IPS-NIHi11 (cell line): ENCODE measurements at places on chromosomes 13 and 19.

GRCh38 chr19:40800997-40801377 lies 2.0 kb downstream of the EGLN2 start:
- no peak for DNase-seq

DNA sequence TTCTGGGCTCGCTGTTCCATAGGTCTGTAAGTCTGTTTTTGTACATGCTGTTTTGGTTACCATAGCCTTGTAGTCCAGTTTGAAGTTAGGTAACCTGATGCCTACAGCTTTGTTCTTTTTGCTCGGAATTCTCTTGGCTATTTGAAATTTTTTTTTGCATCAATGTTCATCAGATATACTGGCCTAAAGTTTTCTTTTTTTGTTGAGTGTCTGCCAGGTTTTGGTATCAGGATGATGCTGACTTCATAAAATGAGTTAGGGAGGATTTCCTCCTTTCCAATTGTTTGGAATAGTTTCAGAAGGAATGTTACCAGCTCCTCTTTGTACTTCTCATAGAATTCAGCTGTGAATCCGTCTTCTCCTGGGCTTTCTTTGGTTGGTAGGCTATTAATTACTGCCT lies 397.8 kb upstream of the HTR2A start:
- no peak for DNase-seq

GRCh38 chr13:111115061-111115964 lies at the start of gene ARHGEF7:
TSS of gene ARHGEF7 (plus strand) at chr13:111115310. CDS start at chr13:111115527, 217 bp downstream.
- DNase-seq = peak; percentile 80

GRCh38 chr13:45662162-45662561 lies 40.0 kb upstream of the CBY2 start:
- DNase-seq = no peak

DNA sequence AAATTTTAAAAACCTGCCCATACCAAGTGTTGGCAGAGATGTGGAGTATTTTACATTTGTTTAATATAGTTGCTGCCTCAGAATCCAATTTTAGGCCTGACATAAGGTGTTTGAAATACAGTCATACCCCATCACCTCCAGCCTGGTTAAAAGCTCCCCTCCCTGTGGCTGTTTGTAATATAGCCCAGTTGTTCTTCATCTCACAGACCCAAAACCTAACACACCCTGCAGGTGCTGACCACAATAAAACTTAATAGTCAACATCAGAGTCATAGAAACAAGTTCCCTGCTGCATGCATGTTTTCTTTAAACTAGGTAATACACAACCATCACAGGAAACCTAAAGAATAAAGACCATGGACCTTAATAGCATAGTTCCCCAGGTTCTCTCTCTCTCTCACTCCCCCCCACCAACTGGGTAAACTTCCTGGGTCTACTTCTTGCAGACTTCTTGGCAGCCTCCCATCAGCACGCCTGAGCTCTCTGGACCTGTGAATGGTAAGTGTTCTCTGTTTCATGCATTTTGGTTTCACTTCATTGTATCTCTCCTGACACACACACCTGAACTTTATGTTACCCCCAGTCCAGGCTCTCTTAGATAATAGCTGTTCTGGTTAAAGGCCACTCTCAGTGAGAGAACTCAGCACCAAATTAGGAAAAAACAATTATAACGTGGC lies 1369.9 kb downstream of the EFNB2 start:
- no peak for DNase-seq

- no peak for DNase-seq
Observed at GRCh38 chr13:50119591-50119990, 104.3 kb downstream of the KCNRG start.

GRCh38 chr19:7397687-7398086 lies 49.0 kb downstream of the ARHGEF18 start:
- no peak for DNase-seq

DNA sequence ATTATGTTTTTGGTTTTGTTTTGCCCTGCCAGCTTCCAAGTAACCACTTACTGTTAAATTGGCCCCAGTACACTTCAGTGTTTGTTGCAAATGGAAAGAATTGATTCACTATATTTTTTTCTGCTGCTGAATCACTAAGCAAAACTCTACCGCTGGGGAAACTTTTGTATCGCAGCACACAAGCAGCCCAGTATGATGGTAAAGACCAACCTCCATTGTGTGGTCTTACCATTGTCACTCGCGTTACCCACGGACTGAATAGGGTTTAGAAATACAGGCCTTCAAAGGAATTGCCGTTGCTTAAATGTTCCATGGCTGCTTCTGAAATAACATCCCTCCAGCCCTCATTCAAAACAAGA lies 7.9 kb downstream of the SPATA13 start:
- DNase-seq = no peak

DNA sequence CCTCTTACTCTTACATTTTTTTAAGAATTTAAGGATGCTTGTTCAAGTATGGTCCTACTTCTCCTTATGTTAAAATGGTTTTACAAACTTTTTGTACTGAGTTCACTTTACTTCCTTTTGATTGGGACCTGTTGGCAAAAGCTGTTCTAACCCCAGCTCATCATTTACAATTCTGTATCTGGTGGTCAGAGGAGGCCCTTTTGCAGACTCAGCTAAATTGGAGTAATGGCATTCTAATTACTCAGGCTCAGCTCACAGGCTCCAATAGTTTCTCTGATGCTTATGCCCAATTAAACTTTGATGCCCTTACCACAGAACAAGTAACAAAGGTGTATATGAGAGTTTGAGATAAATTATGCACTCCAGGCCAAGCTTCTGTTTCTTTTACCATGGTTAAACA lies 1632.0 kb downstream of the UQCRFS1 start:
- DNase-seq = no peak

GRCh38 chr13:79500829-79501228 lies 19.9 kb downstream of the NDFIP2 start:
- DNase-seq = no peak

- DNase-seq = peak; percentile 45
Observed at GRCh38 chr19:6769006-6769619, 1.9 kb upstream of the SH2D3A start.

- DNase-seq = no peak
Observed at GRCh38 chr13:42702716-42703115, 78.7 kb upstream of the FAM216B start.

DNA sequence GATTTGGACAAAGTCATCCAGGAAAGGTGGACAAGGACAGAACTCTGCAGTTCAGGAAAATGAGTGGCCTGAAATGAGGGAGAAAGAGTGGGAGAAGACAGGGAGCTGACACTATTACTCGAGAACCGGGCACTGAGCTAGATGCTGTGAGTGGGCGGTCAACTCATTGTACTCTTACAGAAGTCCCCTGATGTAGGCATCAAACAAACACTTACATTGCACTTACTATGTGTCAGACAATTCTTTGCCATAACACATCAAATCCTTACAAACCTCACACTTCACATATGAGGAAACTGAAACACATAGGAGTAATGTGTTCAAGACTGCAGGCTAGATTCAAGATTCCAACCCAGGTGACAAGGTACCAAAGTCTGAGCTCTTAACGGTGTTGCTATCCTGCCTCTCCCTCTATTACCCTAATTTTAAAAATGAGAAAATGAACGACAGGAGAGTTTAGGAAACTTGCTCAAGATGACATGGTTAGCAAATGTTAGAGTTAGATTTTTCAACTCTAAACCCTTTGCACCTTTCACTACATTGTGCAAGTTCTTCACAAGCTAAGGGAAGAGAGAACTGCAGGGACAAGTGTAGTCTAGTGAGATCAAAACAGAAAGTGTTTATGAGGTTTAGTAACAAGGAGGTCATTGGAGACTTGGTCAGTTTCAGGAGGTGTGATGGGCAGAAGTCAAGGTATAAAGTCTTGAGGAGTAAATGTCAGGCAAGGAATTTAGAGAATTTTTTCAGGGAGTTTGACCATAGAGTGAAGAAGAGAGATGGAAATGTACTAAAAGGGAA lies 4.9 kb upstream of the MEDAG start:
- DNase-seq = no peak

GRCh38 chr13:23817830-23818229 lies 71.4 kb downstream of the MIPEP start:
- no peak for DNase-seq

DNA sequence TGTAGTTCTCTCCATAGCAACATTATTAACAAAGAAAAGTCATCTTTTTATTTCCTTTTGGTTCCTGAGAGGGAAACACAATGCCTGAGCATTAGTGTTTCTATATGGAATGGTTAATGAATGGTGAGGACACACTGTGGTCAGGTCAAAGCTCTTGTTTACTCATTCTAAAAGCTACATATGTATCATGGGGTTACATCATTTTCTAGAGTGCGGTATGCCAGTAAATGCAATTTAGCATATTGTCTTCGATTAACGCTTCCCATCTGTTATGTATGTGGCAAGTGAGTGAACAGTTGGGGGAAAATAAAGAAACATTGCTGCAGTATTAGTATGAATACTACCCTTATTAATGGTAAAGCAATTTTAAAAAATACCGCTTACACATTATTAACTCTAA lies 1152.2 kb upstream of the SPRY2 start:
- no peak for DNase-seq

- DNase-seq = no peak
Observed at GRCh38 chr13:50914176-50914700, 4.6 kb downstream of the RNASEH2B start.

GRCh38 chr13:47484548-47484947 lies 516.5 kb downstream of the SUCLA2 start:
- no peak for DNase-seq

DNA sequence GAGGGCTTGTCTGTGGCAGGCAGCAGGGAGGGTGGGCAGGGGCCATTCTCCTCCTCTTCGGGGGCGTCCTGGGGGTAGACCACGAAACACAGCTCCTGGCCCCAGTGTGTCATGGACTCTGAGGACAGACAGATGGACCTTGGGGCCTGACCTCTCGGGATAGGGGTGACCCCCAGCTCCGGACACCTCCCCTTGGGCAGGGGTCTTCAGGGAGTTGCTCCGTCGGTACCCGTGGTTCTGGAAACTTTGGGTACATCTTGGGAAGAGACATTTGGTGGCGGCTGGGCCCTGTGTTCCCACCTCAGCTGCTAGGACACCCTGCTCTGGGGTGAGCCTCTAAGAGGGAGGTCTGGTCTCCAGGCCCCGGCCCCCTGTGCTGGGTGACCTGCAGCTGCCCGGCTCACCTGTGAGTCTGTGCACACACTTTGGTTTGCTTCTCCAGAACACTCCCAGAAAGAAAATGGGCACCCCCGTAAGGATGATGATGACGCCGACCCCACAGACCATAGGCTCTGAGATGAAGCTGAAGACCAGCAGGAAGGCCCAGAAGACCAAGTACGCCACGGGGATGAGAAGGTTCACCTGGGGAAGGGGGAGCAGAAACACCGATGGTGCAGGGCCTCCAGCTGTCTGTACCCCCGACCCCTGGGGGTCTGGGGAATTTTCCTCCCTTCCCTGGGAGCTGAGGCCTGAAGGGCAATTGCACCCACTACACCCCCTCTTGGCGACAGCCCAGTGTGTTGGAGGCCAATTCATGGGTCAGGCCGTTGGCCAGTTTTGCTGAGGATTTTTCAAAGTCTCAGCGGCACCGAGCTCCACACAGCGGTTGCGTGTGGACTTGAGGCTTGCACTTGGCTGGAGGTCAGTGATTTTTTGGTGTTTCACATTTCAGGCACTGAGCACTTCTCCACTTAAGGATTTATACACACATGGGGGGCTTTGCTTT lies 15.0 kb downstream of the LRP3 start:
- DNase-seq = no peak

DNA sequence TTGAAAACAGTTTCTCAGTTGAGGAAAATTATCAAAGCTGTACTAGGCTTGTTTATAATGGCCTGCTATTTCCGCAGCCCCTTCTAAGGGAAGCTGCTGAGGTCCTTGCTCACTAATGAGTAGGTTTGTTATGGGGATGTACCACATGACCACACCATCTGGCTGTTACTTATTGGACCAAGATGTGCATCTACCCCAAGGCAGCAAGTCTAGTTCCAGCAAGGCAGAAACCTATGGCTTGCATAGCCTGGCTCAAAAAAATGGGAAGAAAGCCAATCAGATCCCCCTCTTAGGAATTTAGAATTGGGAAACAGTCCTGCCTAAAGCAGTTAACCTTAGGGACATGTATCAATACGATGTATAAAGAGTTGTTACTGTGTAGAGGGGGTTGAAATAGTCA lies 186.5 kb upstream of the SPRY2 start:
- DNase-seq = no peak

DNA sequence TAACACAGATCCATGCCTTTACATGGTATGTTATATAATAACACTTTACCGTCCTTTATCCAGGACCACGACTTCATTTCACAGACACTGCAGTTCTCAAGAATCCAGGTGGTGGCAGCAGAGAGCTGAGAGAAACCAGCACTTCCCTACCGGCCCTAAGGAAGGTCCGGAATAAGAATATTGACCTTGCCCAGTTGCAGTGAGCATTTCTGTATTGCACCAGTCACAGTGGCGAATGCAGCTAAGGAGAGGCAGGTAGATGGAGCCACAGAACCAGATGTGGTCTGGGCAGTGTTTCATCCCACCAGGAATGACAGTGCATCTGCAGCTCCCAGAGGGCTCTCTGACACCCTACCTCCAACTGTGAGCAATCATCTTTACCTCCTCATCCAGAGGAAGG lies 44.6 kb downstream of the ZNF787 start:
- DNase-seq = peak; percentile 70

GRCh38 chr13:61277586-61278276 lies 137.9 kb downstream of the PCDH20 start:
- no peak for DNase-seq

- no peak for DNase-seq
Observed at GRCh38 chr19:39133431-39134270, 8.1 kb downstream of the PAK4 start.

DNA sequence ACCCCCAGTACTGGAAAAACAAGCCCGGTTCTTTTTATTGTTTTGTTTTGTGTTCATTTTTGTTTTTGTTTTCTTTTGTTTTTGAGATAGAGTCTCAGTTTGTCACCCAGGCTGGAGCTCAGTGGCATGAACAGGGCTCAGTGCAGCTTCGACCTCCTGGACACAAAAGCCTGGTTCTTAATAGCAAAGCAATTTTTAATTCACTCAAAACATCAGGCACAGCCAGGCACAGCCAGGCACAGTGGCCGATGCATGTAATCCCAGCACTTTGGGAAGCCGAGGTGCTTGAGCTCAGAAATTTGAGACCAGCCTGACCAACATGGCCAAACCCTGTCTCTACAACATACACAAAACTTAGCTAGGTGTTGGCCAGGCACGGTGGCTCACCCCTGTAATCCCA lies 30.7 kb downstream of the INSR start:
- DNase-seq = no peak

GRCh38 chr19:36973844-36974195 lies 57.7 kb downstream of the ZNF568 start:
- no peak for DNase-seq
